NCI-H460 (cell line): ENCODE measurements at places on chromosomes 4 and X. TPM values are rescaled to one million over a fixed set of nuclear protein-coding genes. Genes with fewer than 3 reads are reported as not detected.

The RIBC1 gene
- 1.2 and 1.5 TPM in 2 replicates for total RNA-seq

DNA sequence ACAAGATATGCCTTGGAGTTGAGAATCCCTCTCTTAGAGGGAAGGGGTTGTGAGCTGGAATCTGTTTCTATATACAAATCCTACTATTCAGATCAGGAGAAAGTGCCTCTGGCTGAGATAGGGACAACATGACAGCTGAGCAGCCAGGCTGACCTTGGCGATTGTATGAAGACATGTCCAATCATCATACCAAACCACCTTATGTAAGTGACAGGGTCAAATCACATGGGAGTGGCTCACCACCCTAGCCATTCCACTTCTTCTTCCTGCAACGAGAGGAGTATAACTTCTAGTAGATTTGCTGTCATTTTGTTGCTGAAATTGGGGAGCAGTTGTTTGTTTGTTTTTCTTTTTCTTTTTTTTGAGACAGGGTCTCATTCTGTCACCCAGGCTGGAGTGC is 48.3 kb upstream of the TMEM150C start:
- no peak for DNase-seq

DNA sequence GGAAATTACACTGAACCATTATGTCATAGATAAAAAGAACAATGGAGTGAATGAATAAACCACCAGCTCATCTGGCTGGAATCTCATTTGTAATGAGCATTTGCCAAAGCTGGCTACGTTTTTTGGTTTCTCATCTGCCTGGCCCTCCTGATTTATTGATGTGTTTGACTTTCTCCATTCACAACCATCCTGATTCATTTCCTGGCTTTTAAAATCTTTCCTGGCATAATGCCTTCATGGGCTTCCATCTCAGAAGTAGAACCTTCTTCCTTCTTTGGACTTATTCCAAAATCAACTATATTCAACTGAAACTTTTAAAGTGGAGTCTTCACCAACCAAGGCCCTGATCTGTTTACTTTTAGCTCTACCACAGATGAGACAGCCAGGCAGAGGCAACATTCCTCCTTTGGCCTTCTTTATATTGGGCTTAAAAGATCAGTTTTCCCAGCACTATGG is 36.0 kb upstream of the ARSJ start:
- DNase-seq: peak; percentile 36

The XAGE2 gene
- not detected in 2 replicates for total RNA-seq

The GRPR gene
- not detected in 2 replicates for total RNA-seq

The FABP2 gene
- not detected in 2 replicates for total RNA-seq

The PDGFC gene
- total RNA-seq: 17.6 and 20.2 TPM in 2 replicates

DNA sequence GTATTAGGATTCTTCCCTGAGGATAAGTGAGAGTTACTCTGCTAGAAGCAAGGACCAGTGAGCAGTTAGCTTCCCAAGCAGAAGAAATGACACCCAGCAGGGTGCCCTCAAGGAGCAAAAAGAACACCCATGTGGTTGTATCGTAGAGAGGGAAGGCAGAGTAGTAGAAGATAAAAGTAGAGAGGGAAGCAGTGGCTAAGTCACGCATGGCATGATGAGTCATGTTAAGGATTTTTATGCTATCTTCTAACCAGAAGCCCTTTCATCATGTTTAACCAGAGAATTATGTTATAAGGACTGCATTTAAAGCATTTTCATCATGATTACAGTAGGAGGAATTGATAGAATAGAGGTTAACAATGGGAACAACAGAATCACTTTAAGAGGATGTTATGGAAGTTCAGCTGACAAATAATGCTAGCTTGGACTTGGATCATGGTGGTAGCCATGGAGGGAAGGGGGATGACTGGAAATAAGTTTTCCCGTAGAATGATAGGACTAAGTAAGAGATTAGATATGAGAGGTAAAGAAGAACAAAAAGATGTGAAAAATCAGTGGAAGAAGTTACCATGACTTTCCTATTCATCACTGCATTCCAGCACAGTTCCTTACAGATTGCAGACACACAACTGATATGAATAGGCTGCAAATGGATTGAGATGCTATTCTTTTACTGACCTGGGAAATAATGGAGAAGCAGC is 383.5 kb upstream of the INTU start:
- DNase-seq: no peak

GRCh38 chr4:104728380-104729122 is 233.9 kb upstream of the CXXC4 start:
- DNase-seq: peak; percentile 23

- DNase-seq: no peak
Measured at GRCh38 chr4:82038936-82039335, 334.9 kb downstream of the HNRNPD start.
